ENCODE measurements at places on chromosomes 16 and 17. TPM values are rescaled to one million over a fixed set of nuclear protein-coding genes. Genes with fewer than 3 reads are reported as not detected.

The ALOX12 gene
- total RNA-seq = under 0.01 TPM

The SIRT7 gene
- total RNA-seq = 34.8 TPM

The KRTAP3-2 gene
- not detected for total RNA-seq

The LRRC75A gene
- under 0.01 TPM for total RNA-seq

The PRSS33 gene
- total RNA-seq = not detected

The TMED6 gene
- total RNA-seq = under 0.01 TPM

The KRTAP4-4 gene
- total RNA-seq = not detected

The POLR2A gene
- total RNA-seq = 75.9 TPM

The OSGIN1 gene
- 5.1 TPM for total RNA-seq

The CPHXL2 gene
- total RNA-seq = not detected

The CFAP97D1 gene
- total RNA-seq = 0.07 TPM

The EFCAB13 gene
- total RNA-seq = 3.1 TPM

The SEZ6L2 gene
- total RNA-seq = 4.8 TPM

The DHRS7C gene
- not detected for total RNA-seq

The TMEM114 gene
- total RNA-seq = not detected

The SLC38A8 gene
- total RNA-seq = 0.34 TPM

The PRKAR1A gene
- total RNA-seq = 263 TPM

The KRTAP4-1 gene
- not detected for total RNA-seq

The PIRT gene
- total RNA-seq = not detected
